RKO (cell line): ENCODE measurements at places on chromosomes 1 and 21.
A peak's percentile ranks its signal among the peaks of the same experiment; 100 is the strongest.

DNA sequence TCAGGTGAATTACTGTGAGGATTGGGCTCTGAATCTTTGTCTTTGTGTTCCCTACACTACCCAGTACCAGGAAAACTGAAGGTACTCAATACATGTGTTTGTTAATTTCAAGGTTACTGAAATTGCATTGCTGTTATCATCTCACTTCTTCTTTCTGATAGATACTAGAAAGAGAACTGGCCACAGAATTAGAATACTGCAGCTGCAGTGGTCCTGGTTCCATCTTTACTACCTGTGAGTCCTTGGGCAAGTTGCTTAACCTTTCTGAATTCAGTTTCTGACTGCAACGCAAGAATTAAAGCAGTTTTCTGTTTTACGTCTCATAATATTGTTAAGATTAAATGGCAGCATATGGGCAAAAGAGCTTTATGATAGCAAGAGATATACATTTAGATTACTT lies 263.5 kb downstream of the LMO4 start:
- no peak for DNase-seq

GRCh38 chr1:230643908-230644307 lies 1.6 kb downstream of the COG2 start:
- peak; percentile 37 for DNase-seq

GRCh38 chr1:85024736-85025135 lies 23.6 kb downstream of the MCOLN3 start:
- DNase-seq = no peak

DNA sequence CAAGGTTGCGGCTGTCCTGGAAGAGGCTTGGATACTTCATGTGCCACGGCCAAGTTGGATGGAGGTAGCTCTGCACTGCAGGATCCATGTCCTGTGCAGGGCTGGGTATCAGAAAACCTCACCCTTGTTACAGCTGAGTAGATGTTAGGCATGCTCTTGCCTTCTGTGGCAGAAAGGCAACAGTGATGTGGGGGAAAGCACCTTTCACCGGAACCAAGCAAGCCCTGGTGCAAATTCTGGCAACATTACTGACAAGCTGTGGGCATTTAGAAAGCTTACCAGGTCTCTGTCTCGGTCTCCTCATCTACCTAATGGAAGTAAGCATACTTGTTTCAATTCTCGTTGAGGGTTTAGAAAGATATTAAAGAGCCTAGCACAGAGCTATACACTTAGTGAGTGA lies 14.5 kb upstream of the CDCA8 start:
- no peak for DNase-seq

DNA sequence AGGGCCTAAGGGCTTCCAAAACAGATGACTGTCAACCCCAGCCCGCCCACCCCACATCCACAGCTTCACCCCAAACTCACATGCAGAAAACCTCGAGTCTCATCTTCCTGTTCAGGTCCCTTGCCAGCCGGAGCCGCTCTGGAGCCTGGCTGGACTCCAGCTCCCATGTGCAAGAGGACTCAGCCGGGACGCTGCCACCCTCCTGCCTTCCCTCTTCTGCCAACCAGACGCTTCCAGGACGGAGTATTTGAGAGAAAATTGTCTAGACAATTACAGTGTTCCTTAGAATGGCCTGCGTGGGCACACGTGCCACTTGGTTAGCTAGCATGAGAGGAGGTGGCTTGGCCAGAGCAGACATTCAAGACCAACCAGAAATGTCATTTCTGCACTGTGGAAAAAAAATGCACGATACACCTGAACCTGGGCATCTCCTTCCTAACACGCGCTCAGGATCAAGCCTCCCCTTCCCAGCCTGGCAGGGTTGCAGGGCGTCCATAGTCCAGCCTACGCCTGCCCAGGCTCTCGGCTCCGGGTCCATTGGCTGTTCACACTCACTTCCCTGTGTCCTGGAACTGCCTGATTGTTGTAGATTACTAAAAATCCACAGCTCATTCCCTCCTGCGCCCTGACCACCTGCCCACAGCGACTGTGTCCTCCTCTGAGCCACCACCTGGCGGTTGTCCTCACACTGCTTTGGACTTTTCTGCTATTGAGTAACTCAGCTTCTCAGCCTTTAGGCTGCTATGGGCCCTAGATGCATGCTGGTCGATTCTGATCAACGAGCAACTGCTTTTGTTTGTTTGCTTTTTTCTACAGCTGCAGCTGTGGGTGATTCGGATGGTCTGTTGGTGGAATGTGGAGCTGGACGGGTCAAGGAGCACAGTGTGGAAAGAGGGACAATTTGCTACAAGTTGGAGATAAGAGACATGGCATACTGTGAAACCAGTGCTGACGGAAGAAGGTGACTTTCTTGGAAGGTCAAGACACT lies at the start of gene CLDN14:
TSS of gene CLDN14 (minus strand) at position 708 of the 988 bp plus-strand sequence. CDS start 18,427 bp downstream, outside the sequence.
- DNase-seq = no peak

GRCh38 chr1:217627431-217627830 lies 3.5 kb downstream of the GPATCH2 start:
- no peak for DNase-seq

GRCh38 chr1:247366926-247367645 lies 35.4 kb upstream of the ZNF496 start:
- no peak for DNase-seq

DNA sequence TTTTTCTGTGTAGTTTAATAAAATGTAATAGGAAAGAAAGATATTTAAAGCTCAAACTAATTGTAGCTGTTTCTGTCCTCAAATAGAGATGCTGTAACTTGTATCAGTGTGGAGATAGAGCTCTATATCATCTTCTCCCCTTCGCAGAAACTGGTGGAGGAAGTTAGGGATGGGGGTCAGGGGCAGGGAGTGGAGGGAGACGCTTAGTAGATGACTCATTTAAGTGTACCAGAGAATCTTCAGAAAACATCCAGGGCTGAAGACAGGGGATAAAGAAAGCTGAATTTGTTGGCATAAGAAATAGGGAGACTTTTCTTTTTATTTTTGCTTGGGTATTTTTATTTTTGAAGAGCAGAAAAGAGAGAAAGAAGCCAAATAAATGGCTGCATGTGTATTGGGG lies 282.6 kb upstream of the DPYD start:
- DNase-seq = no peak

DNA sequence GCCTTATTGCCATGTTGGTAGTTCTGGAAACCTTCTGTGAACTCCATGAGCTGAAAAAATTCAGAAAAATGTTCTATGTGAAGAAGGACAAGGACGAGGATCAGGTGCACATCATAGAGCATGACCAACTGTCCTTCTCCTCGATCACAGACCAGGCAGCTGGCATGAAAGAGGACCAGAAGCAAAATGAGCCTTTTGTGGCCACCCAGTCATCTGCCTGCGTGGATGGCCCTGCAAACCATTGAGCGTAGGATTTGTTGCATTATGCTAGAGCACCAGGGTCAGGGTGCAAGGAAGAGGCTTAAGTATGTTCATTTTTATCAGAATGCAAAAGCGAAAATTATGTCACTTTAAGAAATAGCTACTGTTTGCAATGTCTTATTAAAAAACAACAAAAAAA lies 57.4 kb downstream of the KCNK1 start:
- no peak for DNase-seq

- peak; percentile 37 for DNase-seq
Observed at GRCh38 chr1:208201229-208201628, 43.0 kb downstream of the PLXNA2 start.

DNA sequence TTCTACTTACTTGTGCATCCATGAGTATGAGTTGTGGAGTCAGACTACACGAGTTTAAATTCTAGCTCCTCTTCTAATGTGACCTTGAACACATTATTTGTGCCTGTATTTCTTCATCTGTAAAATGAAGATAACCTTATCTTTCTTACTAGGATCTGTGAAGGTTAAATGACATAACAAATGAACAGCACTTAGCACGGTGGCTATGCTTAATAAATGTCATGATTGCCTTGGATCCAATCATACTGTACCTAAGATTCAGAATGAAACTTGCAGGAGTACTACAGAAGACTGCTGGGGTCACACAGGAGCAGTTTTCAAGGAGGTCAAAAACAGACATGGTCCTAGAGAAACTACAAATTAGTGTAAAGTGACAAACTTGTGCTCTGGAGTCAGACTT lies 22.2 kb upstream of the ALG14 start:
- no peak for DNase-seq

DNA sequence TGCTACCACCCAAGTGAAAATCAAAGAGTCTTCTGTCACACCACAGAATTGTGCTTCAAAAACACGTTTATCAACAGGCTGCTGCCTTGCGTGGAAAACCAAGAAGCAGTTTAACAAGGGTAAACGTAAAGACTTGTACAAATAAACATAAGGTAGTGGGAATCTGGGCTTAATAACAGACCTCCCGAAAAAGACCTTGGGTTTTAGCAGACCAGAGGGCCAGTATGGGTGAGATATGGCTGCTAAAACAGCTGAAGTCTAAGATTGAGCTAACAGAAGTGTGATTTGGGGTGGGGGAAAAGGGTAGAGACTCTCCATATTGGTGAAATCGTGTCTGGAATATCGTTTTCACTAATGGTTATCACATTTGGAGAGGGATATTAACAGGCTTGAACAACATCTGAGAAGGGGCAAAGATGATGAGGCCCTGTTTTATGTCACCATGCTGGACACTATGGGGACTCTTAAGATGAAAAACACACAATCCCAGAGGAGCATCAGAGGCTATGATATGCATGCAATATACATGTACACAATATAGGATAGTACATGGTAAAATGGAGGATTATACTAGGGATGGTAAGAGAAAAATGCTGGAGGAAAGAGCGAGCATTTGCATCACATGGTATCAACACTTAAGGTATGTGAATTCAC lies 1.4 kb downstream of the MOV10 start:
- DNase-seq = peak; percentile 16

GRCh38 chr1:31478167-31478566 lies 65.2 kb downstream of the SERINC2 start:
- DNase-seq = no peak

- DNase-seq = no peak
Observed at GRCh38 chr1:207003210-207003609, 29.3 kb downstream of the C1orf116 start.

DNA sequence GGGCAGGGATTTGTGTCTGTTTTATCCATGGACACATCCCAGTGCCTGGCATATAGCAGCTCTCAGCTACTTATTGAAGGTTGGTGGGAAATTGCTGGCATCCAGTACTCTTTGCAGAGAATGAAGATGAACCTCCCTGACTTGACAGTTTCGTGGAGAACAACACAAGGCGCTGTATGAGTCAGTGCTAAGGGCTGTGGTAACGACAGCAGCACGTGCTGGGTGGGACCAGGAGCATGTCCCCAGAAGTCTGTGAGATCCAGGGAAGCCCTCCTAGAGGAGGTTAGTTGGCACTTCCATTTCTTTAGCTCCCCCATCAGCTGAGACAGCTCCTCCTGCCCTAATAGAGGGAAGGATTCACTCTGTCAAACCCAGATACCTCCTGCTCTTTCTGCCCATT lies 25.9 kb upstream of the IL19 start:
- no peak for DNase-seq

DNA sequence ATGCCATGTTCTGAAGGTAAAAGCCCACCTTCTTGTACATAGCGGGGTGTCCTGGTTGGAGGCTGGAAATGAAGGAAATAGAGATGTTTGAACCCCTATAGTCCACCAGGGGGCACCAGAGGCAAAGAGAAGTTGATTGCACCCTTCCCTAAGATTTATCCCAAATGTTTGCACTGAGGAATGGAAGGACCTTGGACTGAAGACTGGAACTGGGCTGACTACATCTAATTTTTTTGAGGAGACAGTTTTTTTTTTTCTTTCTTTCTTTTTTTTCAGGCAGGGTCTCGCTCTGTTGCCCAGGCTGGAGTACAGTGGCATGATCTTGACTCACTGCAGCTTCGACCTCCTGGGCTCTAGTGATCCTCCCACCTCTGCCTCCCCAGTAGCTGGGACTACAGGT lies 55.3 kb upstream of the EIF4G3 start:
- peak; percentile 69 for DNase-seq

GRCh38 chr1:47533793-47534328 lies 96.0 kb downstream of the FOXD2 start:
- no peak for DNase-seq

DNA sequence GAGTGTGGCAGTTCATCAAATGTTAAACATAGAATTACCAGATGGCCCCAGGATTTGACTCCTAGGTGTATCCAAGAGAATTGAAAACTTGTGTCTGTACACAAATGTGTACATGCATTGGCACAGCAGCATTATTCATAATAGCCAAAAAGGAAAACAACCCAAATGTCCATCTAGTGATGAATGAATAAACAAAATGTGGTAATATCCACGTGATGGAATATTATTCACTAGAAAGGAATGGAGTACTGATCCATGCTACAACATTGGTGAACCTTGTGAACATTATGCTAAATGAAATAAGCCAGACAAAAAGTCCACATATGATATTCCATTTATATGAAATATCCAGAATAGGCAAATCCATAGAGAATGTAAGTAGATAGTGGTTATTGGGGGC lies 77.7 kb downstream of the RAVER2 start:
- DNase-seq = peak; percentile 9

GRCh38 chr21:31110430-31110829 lies 72.2 kb upstream of the KRTAP19-8 start:
- DNase-seq = no peak

DNA sequence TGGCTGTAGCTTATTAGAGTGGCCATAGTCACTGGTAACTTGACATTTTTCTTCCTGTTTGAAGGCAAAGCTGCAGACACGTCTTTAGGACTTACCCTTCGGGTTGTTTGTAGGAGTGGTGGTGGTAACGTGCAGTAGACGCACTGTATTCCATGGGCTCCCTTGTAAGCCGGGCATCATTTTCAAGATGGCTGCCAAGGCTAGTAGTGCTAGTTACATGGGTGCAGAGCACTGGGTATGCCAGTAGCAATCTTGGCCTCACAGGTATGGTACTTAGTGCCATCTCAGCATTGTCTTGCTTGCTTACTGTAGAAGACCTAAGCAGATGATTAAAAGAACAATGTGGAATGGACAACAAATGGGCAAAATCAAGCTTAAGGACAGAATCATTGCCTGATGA lies 1.9 kb downstream of the YBX1 start:
- peak; percentile 81 for DNase-seq

- no peak for DNase-seq
Observed at GRCh38 chr21:38401191-38401926, 96.9 kb downstream of the ERG start.

DNA sequence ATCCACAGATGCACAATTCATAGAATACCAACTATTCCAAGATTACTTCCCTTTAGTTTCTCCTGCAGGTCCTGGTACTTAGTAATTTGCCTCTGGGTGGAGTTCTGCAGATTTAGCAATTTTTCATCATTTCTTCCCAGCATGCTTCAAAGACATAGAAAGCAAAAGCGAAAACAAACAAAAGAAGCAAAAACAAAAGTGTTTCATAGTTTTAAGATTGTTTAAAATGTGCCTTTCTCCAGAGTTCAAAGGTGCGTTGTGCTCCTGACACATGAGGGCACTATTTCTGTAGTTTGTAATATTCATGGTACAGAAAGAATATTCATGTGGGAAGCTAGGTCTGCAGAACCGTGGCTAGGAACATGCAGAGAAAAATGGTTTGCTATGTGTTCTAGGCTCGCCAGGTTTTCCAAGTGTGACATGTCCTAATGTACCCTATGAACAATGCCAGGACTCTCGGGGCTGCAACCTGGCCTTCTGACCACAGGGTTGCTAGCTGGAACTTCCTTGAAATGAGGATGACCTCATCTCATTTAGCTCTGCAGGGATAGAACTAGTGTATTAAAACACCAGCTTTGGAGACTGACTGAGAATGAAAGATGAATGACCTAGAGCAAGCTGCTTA lies 30.0 kb upstream of the RCSD1 start:
- DNase-seq = peak; percentile 36
